ENCODE measurements at places on chromosomes 12 and 14.

DNA sequence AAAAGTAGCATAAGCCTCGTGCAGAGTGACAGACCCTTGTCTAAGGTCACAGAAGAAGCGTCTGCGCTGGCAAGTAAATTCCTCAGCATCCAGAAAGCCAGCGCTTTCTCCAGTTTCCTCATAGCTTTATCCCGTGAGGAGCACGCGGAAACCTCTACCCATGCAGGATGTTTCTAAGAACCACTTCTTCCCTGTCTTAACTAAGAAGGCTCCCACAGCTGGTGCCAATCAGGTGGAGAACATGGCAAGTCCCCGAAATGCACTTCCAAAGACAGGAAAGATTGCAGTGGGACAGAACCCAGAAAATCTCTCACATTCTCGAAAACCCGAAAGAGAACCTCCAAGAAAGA lies 968 bp upstream of the ARID4A start:
- no peak for DNase-seq

DNA sequence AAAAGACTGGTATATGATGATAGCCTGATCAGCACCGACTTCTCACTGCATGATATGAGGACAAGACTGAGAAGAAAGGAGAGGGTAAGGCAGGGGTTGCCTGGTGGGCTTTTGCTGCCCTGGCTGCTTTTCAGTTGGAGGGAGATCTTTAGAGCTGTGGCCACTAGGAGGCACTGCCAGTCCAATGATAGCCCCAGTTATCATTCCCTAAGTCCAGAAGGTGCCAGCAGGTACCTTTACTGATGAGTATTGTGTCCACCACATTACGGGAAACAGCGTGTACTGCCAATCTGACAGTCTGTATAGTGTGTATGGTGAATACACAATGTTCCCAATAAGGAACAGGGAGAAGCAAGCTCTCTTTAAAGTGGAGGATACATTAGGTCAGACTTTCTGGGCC lies 55.8 kb upstream of the CCDC175 start:
- DNase-seq, result no peak

DNA sequence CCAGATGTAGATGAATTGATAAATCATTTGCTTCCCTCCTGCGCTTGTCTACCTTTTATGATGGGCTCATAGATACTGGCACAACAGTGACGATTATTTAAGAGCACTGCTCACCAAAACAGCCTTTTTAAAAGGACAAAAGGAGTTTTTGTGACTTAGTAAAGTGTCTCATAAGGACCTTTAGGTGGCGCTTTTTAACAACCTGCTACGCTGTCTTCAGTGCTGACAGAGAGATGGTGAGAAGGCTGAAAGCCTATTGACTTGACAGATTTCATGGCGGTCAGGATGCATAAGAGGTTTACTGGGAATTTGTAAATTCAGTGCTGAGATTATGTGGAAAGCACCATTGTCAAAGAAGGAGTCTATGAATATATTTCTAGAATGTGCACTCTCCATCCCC lies 87.6 kb downstream of the SLC15A5 start:
- DNase-seq, result no peak

- no peak for DNase-seq
Measured at GRCh38 chr12:91889910-91890309, 255.7 kb downstream of the BTG1 start.

DNA sequence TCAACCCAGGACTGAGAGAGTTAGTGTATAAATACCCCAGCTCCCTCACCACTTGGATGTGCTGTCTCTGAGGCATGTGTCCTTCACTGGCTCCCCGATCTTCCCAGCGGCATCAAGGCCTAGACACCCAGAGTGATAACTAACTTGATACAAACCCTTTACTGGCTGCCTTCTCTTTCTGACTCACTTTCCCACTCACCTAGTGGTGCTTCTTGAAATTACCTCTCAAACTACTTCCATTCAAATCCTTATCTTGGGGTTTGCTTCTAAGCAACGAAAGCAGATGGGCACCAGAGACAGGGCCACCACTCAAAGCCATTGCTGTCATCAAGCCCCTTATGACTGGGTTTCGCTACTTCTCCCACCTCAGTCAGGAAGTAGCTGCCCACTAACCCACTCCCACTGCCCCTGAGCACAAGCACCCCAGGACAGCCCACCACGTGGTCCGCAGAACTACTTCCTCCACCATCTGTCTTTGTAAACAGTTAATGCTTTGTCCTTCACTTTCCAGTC lies 17.2 kb downstream of the ZFP36L1 start:
- no peak for DNase-seq

DNA sequence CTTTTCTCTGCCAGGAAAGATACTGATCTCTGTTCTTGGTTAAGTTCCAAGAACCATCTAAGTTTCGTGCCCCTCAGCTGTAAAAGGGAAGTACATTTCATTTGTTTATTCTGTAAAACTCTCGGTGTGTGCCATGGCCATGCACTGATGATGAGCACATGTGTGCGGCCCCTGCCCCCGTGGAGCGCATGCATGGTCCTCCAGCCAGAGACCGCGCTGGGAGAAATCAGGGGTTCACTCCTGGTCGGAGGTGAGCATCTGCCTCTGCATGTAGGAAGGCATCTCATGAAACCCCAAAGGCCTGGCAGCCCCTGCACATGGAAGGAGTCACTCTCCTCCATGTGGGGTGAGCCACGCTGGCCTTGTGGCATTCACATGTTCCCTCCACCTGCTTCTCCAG lies 102.5 kb upstream of the RTL1 start:
- DNase-seq, result no peak

DNA sequence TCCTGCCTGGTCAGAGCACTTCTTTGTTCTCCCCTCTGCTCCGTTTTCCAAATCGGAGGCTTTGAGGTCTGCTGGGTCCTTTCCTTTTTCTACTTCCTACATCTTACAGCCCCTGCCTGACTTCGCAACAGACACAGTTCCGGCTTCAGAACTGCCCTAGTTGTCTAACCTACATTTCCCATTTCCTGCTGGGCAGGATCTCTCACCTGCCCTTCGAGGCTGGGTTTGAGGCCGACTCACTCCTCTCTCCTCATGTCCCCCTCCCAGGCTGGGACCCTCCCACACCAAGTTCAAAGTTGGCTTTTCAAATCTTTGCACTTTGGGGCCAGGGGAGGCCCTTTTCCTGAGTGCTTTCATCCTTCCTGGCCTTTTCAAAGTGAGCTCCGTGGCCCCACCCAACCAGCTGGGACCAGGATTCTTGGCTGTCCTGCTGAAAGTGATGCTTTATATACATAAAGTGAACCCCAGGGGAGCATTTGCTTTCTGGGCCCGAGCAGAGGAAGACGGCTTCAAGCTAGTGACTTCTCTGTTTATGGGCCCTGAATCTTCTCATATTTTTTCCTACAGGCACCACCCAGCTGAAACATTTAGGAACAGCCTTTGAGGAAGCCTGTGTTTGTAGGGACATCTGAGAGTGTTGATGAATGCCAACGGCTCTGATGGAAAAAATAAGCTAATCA lies 281.0 kb upstream of the CRY1 start:
- DNase-seq, result no peak

GRCh38 chr14:102819176-102819628 lies 42.0 kb downstream of the TRAF3 start:
- DNase-seq, result no peak

DNA sequence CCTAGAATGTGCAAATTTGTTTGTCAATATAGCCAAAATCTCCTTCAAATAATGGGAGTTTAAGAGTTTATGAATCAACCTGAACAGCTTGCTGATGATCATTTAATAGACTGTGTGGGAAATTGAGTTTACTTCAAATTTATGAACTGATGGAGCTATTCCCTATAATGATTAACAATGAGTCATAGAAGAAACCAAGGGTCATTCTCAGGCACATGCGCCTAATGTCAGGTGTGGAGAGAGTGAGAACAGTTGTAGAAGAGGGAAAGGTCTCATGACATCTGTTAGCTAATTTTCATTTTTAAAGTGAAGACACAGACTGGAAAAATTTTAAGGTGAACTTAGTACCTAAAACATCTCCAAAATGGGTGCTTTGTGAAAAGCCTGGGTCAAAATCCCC lies 191.8 kb downstream of the BMP4 start:
- DNase-seq, result no peak

DNA sequence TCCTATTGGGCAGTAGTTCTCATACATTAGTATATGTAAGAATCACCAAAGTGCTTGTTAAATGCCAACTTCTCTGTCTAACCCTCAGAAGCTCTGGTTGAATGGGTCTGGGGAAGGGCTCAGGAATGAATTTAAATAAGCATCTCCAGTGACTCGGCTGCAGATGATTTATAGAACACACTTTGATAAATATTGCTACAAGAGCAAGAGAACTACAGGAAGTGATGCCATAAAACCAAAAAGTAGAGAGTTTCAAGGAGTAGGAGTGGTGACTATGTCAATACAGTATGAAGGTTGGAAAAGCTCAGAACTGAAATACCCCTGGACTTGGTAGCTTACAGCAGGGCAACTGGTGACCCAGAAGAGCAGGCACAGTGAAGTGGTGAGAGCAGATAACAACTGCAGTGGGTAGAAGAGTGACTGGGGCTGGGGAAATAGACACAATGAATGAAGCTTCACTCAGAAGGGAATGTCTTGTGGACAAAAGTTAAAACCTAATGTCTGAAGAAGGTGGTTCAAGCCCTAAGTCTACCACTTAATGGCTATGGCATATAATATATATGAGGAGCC lies 8.0 kb upstream of the PLEKHA5 start:
- no peak for DNase-seq

GRCh38 chr14:35959835-35960234 lies 133.7 kb downstream of the BRMS1L start:
- DNase-seq, result no peak

GRCh38 chr12:127515941-127516340 lies 751.0 kb upstream of the TMEM132C start:
- no peak for DNase-seq

DNA sequence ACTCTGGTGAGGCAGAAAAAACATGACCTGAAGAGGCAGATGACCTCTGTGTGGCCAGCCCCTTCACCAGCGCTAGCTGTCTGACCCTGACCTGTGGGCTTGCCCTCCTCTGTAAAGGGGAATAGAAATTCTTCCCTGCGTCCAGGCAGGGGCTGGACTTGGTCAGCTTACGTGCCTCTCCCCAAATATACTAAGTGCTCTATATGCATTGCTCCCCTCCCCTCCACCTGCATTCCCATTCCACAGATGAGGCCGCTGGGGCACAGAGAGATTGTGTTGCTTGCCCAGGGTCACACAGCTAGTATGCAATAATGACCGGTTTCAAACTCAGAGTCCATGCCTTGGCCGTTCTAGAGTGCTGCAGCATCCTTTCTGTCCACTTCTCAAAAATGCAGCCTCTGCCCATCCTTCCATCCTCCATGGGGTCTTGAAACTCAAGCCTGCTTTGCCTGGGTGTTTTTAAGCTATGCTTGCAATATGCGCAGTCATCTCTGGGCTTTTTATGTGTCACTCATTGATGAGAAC lies 303.9 kb downstream of the CACNA1C start:
- no peak for DNase-seq

Measured in NCI-H1417 treated with DMSO at 0.1 percent for 48 hours (cell line).